Fibroblast of skin of abdomen (primary cell): ENCODE measurements at places on chromosomes 12 and 14.

DNA sequence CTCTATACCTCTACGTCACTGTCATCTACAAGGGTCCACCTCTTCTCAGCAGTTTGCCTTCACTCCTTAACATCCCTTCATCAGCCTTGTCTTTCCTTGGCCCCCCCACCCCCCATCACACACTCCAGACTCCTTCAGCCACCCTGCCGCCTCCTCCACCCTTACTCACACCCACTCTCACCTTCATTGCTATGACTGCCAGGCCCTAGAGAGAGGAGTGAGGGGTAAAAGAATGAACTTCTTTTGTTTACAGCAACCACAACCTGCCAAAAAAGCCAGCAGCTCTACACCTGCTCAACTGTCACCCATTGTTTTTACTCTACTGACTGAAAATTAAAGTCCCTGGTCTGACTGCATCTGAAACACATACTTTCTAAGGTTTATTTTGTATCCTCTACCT is 112.8 kb downstream of the DUSP6 start:
- DNase-seq: no peak

DNA sequence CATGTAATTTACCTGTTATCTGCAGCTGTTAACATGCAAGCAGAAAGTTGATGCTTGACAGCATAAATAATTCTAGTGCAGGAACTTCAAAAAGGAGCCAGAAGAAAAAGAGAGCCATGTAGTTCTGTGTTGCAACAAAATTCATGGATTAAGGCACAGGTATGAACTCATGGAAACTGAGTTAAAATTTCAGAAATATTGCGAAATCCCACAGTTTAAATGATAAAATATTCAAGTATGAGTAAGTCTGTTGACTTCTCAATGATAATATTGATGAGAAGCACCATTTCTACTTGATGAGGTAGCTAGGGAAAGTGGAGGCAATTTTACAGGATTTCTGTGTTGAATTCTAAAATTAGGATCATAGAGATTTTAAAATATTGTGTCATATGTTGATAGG is 290.9 kb downstream of the TMEM117 start:
- DNase-seq: no peak

DNA sequence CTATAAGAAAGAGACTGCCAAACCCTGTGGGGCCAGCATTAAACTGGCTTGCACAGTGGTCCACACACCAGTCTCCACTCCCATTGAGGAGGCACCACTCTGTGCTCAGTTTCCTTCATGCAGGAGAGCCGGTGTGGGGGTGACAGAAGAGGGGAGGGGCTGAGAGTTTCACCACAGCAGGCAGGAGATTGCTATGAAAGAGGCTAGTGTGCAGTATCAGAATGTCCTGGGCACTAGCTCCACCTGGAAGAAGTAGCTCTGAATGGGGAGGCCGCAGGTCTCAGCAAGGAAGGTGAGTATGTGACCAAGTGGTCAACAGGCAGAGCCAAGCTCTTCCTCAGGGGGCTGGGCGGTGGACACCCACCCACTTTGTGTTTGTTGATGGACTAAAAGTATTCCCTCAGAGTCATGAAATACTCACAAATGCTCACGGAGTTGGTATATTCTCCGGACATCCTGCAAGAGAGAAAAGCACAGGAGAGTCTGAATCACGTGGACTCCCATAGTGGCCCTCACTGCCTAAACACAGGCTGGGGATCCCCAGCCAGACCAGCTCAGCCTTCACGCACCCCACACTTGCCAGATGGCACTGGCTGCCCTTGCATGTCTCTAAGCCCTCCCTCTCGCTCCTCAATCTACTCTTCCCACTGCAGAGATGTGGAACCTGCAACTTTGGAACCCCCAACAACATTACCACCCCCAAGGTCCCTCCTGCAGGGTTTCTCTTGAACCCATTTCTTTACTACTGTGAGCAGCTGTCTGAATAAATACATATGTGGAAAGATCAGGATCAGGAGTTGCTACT is 7.8 kb upstream of the KRT72 start:
- no peak for DNase-seq

- DNase-seq: no peak
Observed at GRCh38 chr12:19277711-19278110, 148.2 kb downstream of the PLEKHA5 start.

- DNase-seq: peak; percentile 67
Observed at GRCh38 chr12:117367006-117367638, 5.7 kb upstream of the NOS1 start.

DNA sequence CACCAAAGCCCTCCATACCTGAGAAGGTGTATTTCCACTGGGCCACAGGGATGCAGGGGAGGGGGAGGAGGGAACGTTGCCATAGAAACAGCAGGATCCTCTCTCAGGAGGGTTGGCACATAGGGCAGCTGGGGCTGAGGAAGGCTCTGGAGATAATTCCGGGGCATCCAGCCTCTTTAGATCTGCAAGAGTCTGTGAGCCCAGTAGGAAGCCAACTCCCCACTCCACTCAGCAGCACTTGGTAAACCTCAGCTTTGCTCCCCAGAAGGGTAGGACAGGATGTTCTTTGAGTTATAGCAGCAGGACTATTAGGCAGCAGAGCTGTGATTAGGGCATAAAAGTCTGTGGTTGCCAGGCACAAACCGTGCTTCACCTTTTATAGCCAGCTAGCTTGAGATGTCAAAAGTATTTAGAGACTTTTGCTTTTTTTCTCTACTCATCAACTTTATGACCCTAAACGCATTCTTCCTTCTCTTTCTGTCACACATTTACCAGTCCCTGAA is 7.8 kb upstream of the PLEKHG3 start:
- DNase-seq: no peak

- no peak for DNase-seq
Observed at GRCh38 chr14:58966997-58967396, 221.5 kb upstream of the DAAM1 start.

DNA sequence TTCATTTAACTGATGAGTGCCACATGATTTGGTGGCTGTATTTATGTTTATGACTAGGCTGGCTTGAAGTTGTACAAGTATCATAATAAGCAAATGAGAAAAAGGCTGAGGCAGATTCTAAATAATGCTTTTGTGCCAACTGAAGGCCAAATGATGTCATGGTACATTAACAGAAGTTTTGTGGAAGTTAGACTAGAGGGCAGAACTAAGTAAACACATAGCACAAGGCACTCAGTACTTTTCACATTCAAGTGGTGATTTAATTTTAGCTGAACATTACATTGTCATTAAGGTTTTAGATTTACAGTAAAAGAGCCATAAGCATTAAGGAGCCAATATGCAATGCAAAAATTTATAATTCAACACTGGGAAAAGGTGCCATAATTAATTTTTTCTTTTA is 21.1 kb downstream of the PPP1CC start:
- DNase-seq: no peak

- no peak for DNase-seq
Observed at GRCh38 chr14:37791384-37792036, 196.1 kb downstream of the TTC6 start.

DNA sequence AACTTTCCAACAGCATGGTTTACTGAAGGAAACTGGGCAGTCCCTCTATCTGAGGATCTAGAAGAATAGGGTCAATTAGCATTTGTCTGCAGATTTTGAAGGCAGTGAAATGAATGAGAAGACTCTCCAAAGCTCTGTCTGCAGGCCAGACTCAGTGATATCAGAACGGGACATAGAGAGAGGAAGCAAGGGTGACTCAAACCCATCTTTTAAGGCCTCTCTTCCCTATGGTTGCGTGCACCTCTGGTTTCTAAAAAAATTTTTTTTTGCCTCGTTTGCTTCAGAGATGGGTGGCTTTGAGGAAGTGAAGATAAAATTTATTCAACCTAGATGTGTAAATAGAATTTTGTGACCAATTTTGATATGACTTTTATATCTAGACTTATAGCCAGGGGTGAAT is 71.9 kb upstream of the HOXC13 start:
- DNase-seq: no peak

DNA sequence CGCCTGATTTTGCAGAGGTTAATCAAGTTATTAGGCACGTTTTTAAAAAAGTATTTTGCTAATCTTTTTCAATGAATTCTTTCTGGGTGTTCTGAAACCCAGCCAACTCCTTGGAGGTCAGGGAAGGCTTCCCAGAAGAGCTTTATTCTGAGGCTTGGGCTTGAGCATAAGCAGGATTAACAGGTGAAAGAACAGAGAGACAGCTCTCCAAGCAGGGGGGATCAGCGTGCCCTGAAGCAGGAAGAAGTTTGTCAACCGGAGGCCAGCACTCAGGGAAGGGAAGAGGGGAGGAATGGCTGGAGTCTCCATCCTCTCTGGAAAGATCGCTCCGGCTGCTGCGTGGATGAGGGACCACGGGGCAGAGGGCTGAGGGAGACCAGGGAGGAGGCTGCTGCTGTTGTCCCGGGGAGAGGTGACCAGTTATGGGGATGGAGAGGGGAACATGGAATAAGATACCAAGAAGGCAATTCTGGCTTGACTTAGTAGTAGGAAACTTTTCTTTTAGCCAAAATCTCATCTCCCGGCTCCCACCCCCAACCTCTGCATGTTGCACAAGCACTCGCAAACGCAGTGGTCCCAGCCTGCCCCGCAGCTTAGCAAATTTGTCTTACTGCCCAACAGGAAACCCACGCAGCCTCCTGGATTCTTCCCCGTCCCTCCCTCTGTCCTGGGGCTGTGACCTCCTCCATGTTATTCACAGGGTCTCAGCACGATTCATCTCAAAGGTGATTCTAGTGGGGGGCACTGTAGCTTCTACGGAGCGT is 1.1 kb upstream of the SSH1 start:
- no peak for DNase-seq

DNA sequence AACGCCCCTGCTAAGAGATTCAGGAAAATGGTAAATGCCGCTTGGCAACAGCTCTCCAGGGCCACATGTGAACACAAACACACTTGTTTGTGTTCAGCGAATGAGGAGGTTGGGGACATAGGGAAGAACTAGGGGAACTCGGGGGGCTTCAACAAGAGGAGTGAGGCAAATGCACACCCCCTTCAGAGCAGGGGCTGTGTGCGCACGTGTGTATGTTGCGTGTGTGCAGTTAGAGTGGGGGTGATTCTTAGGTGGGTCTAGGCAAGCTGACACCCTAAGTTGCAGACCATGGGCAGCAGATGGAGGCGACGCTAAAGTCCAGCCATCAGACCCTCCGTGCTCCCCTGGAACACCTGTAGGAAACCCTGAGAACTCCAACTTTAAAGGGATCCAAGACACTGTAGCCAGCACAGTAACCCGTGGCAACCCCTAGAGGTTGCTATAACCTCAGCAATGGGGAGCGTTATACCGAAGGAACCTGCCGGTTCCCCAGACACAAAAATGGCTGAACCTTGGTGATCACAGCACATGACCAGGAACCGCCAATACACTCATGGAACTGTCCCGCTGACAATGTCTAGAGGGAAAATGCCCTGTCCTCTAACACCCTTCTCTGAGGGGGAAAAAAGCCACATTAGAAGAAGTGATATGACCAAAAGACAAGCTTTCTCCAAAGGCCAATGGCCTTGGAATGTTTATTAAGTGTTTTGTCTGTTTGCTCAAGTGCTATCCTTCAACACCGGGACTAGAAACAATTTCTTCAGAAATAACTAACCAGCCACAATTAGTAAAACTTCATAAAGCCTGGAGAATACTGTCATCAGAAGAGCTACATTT is 86.5 kb upstream of the CEP83 start:
- DNase-seq: peak; percentile 59

DNA sequence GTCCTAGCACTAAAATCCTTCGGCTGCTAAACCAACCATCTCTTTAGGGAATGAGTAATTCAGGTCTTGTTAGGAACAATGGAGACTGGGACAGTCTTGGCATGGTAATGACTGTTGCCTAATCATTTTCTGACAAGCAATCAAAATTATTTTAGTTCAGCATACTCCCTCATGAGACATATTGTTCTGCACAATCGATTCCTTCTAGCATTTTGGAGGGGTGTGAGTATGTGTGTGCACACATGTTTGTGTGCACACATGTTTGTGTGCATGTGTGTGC is 2.1 kb upstream of the KRT1 start:
- DNase-seq: no peak

DNA sequence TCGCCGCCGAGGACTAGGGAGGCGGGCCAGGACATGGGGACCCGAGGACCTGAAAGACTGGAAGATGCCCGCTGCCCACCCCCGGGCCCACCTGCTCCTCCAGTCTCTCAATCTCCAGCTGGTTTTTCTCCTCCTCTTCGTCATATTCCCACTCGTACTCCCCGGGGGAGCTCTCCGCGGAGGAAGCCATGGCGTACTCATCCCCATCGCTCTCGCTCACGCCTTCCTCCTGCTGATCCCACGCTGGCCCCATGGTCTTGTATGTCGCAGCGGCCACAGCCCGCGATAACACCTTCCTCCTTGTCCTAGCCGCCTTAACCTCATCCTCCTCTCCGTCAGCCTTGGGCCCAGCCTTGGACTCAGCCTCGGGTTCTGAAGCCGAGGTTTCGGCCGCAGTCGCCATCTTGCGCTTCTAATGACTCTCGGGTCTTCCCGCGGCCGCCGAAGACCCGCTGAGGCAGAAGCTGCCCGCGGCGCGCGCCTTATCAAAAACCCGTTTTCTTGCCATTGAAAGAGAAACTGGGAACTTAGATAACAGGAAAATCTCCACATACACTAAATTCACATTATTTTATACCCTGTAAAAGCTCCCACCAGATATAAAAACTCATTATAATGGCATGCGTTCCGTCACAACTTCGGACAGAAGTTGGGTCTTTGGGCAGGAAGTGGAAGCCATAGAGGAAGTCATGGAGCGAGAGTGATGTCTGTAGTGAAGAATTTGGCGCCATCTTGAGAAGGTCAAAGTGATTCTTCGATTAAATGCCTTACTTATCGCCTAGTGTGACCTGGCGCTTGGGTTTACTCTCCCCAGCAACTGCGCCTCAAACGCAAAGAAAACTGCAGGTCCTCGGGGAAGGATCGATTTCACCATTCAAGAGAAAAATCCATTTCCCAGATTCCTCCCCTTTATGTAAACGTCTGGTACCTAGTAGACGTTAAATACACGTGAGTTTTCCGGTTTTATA is at the start of gene SART3:
Gene SART3, minus strand, starts transcription at position 422 of the 968 bp plus-strand sequence. Its CDS starts 19 bp downstream, at position 403.
- peak; percentile 84 for DNase-seq

GRCh38 chr12:100512692-100513091 is 39.0 kb downstream of the NR1H4 start:
- no peak for DNase-seq
